ENCODE measurements at places on chromosomes 3 and 15.

GRCh38 chr15:87604857-87605446 lies 651.6 kb downstream of the NTRK3 start:
- no peak for DNase-seq

GRCh38 chr15:37394402-37395099 lies 294.2 kb upstream of the MEIS2 start:
- no peak for DNase-seq

- no peak for DNase-seq
These were observed 94.3 kb downstream of the XRN1 start for GRCh38 chr3:142353571-142353970.

GRCh38 chr3:196735751-196736150 lies 3.9 kb upstream of the PAK2 start:
- no peak for DNase-seq

- peak; percentile 44 for DNase-seq
These were observed 25.7 kb downstream of the RPLP1 start for GRCh38 chr15:69478259-69478781.

- no peak for DNase-seq
These were observed 51.2 kb downstream of the ASB7 start for GRCh38 chr15:100653608-100654007.

DNA sequence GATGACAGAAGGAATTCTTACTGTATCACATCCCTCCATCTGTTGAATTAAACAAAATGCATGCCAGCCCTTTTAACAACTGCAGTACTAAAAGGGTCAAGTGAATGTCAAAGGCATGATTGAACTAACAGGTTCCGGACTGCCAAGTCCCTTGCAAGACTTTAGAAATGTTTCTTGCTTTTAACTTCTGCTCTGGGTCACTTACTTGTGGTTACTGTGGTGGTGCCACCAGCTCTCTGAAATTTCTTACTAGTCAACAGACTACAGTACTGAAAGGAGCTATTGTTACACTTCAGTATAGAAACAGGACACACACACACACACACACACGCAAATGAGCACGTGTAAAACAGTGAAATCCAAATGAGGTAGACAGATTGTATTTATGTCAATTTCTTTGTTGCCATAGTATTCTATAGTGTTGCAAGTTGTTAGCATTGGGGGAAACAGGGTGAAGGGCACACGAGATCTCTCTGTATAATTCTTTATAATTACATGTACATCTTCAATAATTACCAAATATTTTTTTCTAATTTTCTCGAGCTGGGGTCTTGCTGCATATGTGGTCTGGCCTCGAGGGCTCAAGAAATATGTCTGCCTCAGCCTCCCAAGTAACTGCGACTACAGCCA lies 79.9 kb upstream of the SLC25A26 start:
- DNase-seq = no peak

- DNase-seq = no peak
These were observed 208.6 kb downstream of the CD47 start for GRCh38 chr3:107882261-107882660.

DNA sequence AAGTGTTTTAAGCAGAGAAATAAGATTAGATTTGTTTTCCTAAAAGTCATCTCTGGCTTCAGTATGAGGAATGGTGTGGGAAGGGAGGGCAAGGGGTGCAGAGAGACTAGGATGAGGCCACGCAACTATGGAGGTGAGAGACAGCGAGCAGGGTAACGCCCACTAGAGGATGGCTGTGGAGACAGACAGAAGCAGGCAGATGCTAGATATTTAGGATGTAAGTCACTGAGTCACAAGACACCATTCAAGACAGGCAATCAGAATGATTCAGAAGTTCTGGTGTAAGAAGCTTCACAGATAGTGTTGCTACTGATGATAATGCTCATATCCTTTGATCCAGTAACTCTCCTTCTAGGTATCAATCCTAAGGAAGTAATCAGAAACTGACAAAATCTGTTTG lies 19.1 kb downstream of the HSPBAP1 start:
- no peak for DNase-seq

- DNase-seq = no peak
These were observed 63.0 kb downstream of the HES1 start for GRCh38 chr3:194198938-194199337.

DNA sequence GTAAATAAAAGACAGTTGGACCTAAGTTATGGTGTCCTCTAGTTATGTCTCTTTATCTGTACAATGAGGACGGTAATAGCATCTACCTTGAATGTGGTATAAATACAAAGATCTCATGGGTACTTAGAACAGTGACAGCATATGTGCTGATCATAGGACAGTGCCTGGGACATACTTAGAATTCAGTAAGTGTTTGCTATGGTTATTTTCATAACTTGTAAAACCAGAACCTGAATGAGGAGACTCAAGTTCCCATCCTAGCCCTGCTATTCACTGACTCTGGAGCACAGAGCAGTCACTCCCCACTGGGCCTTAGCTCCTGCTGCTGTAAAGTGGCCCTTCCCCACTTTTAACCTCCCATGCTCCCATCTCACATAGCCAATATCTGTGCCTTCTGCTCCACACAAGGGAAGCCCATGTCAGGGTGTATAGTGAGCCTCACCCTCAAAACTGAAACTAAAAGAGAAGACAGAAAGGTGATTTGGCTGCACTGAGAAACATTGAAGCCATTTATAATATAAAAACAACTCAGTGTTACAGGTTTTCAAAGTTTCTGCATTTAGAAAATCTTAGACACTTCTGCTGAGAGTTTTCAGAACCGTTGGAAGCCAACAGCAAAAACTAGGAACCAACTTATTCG lies 225.4 kb upstream of the UBE2E2 start:
- DNase-seq = no peak

GRCh38 chr3:34925851-34926250 lies 713.5 kb upstream of the ARPP21 start:
- DNase-seq = no peak

GRCh38 chr3:12695112-12695511 lies 31.2 kb upstream of the RAF1 start:
- no peak for DNase-seq

GRCh38 chr3:41581700-41582099 lies 380.2 kb downstream of the ULK4 start:
- no peak for DNase-seq

DNA sequence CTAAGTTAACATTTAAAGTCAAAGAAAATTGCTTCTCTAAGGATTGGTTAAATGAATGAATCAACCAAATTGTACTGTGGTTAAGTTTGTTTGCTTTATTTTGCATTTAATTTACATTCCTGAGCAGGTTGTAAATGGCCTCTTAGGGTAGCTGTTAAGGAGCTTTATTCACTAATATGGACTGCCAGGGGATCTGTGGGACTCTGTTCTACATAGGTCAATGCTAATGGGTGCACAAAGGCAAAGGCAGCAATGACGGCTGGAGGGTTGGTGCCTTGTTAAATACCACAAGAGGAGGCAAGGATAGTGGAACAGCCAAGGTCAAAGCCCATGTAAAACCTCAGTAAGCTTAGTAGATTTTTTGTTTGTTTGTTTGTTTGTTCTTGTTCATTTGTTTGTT lies 89.3 kb upstream of the P2RY1 start:
- DNase-seq = no peak

DNA sequence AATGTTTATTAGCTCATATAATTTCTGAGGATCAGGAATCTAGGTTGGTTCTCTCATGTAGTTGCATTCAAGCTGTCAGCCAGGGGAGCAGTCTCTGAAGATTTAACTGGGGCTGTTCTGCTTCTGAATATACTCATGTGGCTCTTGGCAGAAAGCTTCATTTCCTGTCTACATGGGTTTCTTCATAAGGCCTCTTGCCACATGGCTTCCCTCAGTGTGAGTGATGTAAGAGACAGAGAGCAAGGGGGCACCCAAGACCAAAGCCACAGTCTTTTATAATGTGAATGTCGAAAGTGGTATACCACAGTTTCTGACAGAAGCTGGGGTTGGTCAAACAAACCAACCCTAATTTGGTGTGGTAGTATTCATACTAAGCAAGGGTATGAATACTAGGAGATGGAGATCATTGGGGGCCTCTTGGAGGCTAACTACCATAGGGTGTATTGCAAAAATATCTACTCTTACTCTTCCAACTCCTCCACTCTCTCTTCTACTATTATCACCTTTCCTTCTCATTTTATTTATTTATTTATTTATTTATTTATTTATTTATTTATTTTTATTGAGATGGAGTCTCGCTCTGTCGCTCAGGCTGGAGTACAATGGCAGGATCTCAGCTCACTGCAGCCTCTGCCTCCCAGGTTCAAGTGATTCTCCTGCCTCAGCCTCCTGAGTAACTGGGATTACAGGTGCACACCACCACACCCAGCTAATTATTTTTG lies 123.8 kb downstream of the B3GALNT1 start:
- DNase-seq = no peak

DNA sequence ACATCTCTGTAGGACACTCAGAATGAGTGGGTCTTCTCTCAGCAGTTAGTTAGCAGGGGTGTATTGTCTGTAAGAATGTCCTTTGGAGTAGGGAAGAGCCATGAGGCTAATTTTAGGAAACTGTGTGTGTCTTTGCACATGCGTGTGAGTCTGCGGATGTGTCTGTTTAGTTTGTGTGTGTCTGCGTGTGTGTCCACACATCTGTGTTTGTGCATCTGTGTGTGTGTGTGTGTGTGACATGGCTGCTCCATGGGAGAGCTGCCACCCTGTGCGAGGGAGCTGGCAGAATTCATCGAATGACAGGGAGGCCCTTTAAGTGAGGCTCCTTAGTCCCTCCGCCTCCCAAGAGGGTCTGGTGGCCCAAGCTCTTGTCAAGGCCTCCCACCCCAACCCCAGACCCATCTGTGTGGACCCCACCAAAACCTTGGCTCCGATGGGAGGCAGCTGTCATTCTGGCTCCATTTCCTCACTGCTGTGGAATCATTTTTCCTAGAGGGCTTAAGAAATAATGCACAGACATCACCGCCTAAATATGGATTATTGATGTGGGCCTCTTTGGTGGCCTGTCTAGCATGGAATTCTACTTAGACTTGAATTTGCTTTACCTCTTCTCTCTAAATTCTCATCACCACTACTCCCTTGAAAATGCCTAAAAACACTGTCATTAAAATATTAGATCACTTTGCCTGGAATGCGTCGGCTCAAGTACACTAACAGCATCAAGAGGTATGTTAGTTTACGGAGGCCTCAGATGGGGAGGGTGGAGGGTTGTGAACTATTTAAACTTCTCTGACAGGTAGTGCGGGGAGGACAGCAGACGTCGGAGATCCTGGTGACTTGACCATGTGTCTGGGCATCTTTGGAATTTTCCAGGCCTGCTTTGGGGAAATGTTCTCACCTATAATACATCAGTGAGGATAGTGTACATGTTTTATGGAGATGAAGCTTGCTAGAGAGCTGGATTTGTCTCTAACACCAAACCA lies 9.4 kb downstream of the ESYT3 start:
- no peak for DNase-seq

GRCh38 chr15:94864600-94864999 lies 633.2 kb downstream of the MCTP2 start:
- no peak for DNase-seq

GRCh38 chr15:74548241-74548640 lies 7.2 kb downstream of the ARID3B start:
- no peak for DNase-seq

- DNase-seq = no peak
These were observed 55.4 kb upstream of the SEC13 start for GRCh38 chr3:10376353-10376752.

GRCh38 chr15:76114561-76114960 lies 54.8 kb downstream of the TMEM266 start:
- DNase-seq = no peak

- no peak for DNase-seq
These were observed 275.5 kb downstream of the PDCD6IP start for GRCh38 chr3:34073961-34074360.

DNA sequence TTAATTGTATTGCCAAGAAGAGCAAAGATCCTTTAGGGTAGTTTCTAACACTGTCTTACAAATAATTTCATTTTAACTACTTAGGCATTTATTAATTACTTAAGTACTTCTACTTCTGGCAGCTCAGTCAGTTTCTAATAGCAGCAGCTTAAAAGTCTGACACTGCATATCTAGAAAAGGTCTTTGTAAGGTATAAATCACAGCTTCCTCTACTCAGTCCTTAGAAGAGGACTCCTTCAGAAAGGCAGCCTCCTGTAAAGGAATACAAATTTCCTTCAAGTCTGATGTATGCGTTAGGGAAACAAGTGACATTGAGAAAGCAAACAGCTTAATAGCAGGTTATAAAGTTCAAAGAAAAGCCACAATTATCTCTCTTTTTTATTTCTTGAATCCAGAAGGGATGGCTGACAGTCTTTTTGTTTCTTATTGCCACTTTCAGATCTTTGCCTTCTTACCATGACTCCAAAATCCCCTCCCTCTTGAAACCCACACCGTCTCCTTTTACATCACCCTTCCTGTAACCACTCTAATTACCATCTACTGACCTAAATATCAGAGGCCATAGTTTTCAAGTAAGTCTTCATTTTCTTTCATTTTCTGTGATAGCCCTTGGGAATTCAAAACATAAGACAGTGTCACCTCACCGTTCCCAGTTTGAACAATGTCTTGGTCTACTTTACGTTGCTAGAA lies 109.5 kb downstream of the CGGBP1 start:
- DNase-seq = no peak

GRCh38 chr3:177262396-177262795 lies 65.1 kb upstream of the TBL1XR1 start:
- no peak for DNase-seq

DNA sequence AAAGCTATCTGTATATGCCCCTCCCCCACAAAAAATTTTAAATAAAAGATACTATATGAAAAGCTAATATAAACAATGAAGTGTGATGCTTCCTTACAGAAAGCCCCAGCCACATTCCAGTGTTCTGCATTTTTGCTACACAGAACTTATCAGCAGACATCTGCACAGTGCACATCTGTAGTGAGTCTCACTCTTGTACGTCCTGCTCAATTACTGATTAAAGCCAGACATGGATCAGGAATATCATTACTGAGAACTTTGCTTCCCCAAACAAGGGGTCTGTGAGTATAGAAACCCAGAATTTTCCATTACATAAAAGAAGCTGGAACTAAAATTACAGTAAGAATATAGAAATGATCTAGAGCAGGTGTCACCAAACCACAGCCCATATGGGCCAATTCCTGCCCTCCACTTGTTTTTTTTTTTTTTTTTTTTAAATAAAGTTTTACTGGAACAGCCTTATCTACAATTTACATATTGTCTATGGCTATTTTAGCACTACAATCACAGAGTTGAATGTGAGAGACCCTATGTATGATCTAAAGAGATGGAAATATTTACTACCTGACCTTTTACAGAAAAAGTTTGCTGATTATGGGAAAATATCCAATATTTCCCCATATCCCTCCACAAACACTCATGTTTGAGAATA lies 45.7 kb downstream of the UBP1 start:
- no peak for DNase-seq

GRCh38 chr3:55077726-55078125 lies 149.9 kb upstream of the LRTM1 start:
- DNase-seq = no peak

DNA sequence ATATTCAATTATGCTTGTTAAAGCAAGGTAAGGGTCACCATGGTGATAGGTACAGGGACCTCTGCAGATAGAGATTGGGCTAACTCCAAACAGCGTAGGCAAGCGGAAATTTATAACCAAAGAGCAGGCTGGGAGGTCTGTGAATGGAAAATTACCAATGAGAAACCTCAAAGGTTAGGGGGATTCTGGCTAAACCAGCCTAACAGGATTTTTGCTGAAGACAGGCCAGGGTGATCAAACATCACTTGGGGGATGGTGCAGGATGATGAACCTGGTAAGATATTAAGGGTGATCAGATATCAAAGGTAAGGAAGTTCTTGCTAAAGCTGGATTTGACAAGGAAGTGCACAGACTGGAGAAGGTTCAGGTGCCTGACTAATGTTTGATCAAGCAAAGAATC lies 35.3 kb upstream of the SNRPN start:
- DNase-seq = no peak

Data from activated CD4-positive, alpha-beta T cell treated with anti-CD3 and anti-CD28 coated beads for 4 hours (primary cell).